ENCODE measurements at places on chromosomes 2 and 18. TPM values are rescaled to one million over a fixed set of nuclear protein-coding genes. Genes with fewer than 3 reads are reported as not detected.

DNA sequence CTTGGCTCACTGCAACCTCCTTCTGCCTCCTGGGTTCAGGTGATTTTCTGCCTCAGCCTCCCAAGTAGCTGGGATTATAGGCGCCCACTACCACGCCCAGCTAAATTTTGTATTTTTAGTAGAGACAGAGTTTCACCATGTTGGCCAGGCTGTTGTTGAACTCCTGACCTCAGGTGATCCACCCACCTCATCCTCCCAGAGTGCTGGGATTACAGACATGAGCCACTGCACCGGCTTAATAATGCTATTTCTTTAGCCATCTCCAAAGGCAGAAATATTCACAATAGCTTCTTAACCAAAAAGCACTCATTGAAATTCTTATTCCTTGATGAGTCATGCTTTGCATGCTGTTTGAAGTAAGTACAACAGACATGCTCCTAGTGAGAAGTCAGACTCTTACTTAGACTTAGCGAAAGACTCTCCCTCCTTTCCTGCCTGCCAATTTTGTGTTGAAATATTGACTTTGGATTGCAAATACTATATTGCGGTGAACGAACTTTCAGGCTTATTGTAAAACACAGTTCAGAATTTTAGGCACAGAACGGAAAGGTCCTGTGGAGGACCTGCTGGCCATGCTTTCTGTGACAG, 4.4 kb downstream of the ACTR3 start:
- H3K4me3 ChIP-seq: no peak overlapping the region
- peaks cover 81% of the 10 kb centered on the region for H3K4me1 ChIP-seq
- peak overlapping the region; percentile 64 for H3K27ac ChIP-seq
- H3K36me3 ChIP-seq: no peaks in the 10 kb centered on the region

Gene MYO5B
- 18.7 TPM for total RNA-seq

DNA sequence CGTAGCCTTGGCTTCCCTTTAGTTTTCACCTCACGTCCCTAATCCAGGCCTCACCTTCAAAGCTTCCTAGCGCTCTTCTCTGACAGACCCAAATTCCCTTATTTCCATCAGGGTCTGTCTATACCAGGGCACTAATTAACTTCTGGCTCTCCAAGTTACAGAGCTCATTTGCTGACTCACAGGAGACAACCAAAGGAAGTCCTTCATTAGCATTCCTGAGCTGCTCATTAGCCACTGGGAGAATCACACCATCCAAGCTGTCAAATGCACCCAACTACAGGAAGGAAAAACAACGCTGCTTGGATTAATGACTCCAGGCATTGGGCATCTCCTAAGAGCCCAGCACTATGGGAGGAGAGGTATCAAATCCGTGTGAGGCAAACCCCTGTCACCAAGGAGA, 109.8 kb upstream of the ALK start:
- no peaks in the 10 kb centered on the region for H3K4me1 ChIP-seq
- peaks cover 3% of the 10 kb centered on the region for H3K27me3 ChIP-seq
- H3K27ac ChIP-seq: no peak overlapping the region
- no peak overlapping the region for H3K4me3 ChIP-seq
- no peaks in the 10 kb centered on the region for H3K36me3 ChIP-seq

DNA sequence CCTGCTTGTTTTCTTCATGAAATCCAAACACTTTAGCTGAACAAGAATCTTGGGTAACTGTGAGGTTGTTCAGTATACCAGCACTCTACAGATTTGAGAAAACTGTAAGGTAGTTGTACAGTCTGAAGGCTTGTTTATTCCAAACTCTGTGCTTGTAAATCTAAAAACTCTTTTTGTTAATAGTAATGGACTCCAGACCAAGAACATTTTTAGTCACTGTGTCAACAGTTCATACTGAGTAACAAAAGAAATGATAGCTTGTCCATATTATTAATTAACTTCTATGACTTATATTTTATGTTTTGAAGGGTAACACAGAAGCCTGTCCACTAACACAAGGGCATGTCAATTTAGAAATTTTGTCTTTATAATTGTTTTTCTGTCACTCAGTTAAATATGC, 72.2 kb upstream of the KYNU start:
- no peaks in the 10 kb centered on the region for H3K36me3 ChIP-seq
- no peak overlapping the region for H3K27ac ChIP-seq
- no peaks in the 10 kb centered on the region for H3K27me3 ChIP-seq
- no peak overlapping the region for H3K4me3 ChIP-seq
- no peak for DNase-seq

DNA sequence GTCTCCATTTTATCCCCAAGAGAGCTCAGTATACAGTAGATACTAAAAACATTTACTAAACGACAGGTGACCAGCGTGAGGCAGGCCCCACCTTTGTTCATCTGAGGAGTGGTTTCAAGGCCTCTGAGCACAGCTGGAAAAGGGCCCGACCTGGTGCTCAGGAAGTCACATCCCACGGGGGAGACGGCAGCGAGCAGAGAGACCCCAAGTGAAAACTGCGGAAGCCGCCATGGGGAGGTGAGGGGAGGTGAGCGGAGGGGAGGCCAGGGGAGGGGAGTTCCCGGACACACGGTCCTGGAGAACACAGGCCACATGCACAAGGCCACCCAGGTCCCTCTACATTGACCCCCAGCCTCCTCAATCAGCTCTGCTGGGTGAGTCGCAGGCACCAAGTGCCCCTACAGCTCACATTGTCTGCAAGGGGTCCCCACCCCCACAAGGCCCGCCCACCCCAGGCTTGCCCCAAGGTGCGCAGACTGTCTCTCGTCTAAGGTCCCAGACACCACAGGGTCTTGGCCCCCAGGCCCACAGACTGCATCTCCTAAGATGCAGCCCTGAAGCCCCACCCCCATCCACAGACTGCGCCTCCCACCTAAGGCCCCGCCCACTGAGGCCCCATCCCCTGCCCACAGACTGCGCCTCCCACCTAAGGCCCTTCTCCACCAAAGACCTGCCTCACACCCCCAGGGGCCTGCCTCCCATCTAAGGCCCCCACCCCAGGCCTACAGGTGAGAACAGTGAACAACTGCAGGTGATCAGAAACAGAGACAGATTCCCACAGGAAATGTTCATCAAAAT, 19.1 kb downstream of the PARD6G start:
- no peak for DNase-seq
- no peak overlapping the region for H3K4me3 ChIP-seq
- H3K36me3 ChIP-seq: no peaks in the 10 kb centered on the region
- H3K4me1 ChIP-seq: no peaks in the 10 kb centered on the region
- no peak overlapping the region for H3K27ac ChIP-seq

Gene OSR1
- 1.3 TPM for total RNA-seq

- H3K4me1 ChIP-seq: peaks cover 14% of the 10 kb centered on the region
- H3K4me3 ChIP-seq: no peak overlapping the region
- H3K27me3 ChIP-seq: no peaks in the 10 kb centered on the region
- no peak for DNase-seq
- H3K36me3 ChIP-seq: no peaks in the 10 kb centered on the region
These were observed 198.2 kb downstream of the TGIF1 start for GRCh38 chr18:3648200-3648599.

DNA sequence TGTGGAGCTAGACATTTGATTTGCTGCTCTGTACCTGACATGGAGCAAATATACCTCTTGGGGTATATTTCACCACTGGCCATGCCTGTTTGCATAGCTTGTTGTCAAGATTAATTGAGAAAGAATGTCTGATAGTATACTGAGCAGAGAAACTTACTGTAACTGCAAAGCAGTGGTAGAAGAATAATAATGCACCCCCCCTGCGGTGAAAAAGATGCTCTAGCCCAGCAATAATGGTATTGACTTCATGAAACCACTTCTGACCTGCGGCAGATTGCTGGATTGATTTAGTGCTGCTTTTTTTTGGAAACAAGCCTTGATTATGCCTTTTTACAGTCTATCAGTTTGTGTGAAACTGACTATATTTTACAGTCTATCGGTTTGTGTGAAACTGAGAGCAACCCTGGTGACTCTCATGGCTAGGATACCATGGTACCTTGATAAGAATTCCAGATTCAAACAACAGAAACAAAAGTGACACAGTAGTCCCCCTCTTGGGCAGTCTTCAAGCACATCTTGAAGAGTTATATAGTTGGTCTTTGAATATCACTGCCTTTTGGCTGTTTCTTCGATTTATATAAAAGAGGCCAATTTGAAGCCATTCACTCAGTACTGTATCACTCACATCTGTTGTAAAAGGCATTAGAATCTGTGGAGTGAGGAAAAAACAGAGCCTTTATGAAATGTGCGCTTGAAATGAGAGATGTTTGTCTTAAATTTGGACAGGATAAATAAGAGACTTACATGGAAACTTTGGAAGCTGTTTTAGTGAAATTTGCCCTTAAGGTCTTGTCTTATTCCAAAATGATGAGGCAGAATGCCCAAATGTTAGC, 102.5 kb downstream of the FMNL2 start:
- H3K4me3 ChIP-seq: no peak overlapping the region
- H3K4me1 ChIP-seq: peaks cover 16% of the 10 kb centered on the region
- no peak for DNase-seq
- no peaks in the 10 kb centered on the region for H3K36me3 ChIP-seq

DNA sequence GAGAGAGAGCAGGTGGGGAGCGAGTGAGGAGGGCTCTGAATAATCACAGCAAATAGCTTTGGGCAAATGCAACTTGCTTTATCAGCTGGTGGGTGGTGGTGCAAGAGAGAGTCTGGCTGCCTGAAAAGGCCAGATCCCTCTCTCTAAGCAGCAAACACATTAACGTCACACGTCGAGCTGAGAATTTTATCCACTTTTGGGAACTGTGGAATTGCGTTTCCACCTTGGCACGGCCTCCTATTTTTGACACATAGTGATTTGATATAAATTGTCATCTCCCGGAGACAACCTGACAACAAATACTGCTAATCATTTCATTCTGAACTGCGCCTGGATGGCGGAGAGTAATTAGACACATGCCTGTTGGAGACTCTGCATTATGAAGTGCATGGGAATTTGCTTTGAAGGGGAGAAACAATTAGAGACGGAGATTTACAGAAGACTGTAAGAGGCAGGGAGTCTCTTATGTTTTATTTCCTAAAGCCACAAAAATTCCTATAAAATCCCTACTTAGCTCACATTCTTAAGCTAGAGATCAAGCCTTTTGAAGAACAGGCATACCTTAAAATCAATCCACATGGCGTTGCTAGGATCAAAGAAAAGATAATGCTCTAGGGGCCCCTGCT, 634.1 kb downstream of the TDRD15 start:
- DNase-seq: peak; percentile 1
- H3K27ac ChIP-seq: no peak overlapping the region
- H3K27me3 ChIP-seq: no peaks in the 10 kb centered on the region
- H3K4me3 ChIP-seq: no peak overlapping the region

Gene ZNF385B
- total RNA-seq: 1.8 TPM

- H3K27ac ChIP-seq: no peak overlapping the region
- peak; percentile 91 for DNase-seq
- H3K4me3 ChIP-seq: no peak overlapping the region
- H3K36me3 ChIP-seq: no peaks in the 10 kb centered on the region
- no peaks in the 10 kb centered on the region for H3K27me3 ChIP-seq
These were observed 42.3 kb upstream of the ATIC start for GRCh38 chr2:215269397-215270117.

DNA sequence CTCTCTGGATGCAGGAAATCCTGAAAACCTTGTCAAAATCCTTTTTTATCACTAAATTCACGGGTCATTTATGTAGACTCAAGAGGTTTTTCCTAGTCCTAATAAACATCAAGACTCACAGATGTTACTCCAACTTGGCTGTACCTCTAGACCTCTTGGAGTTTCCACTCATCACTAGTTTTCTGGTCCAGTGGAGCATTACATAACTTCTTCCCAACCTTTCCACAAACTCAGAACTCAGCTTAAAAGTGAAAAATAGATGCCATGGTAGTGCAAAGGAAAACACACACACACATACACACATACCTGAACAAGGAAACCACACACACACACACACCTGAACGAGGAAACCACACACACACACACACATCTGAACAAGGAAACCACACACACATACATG, 807.2 kb downstream of the LRP1B start:
- DNase-seq: no peak
- H3K27ac ChIP-seq: no peak overlapping the region
- H3K4me3 ChIP-seq: no peak overlapping the region
- H3K27me3 ChIP-seq: no peaks in the 10 kb centered on the region
- no peaks in the 10 kb centered on the region for H3K4me1 ChIP-seq

GRCh38 chr2:86414996-86415395, 26.2 kb upstream of the KDM3A start:
- no peaks in the 10 kb centered on the region for H3K27me3 ChIP-seq
- H3K27ac ChIP-seq: no peak overlapping the region
- H3K4me1 ChIP-seq: no peaks in the 10 kb centered on the region
- no peak overlapping the region for H3K4me3 ChIP-seq

Gene KLHL14
- total RNA-seq: 3.5 TPM

DNA sequence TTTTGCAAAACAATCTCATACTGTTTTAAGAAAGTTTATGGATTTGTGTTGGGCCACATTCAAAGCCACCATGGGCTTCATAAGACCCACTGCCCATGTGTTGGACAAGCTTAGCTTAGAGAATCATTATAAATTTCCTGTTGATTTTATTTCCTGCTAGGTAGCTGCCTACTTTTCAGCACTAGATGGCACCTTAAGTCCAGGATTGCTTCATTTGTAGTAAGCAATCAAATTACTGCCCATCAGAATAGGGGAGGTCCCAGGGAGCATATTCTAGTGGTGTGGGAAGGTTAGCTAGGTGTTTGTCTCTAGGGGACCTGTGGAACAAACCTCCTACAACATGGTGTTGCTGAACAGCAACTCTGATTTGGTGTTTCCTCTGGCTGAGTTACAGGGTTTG, 11.0 kb upstream of the DCDC2C start:
- no peaks in the 10 kb centered on the region for H3K4me1 ChIP-seq
- DNase-seq: peak; percentile 54
- no peak overlapping the region for H3K27ac ChIP-seq
- H3K4me3 ChIP-seq: no peak overlapping the region
- no peaks in the 10 kb centered on the region for H3K27me3 ChIP-seq
- H3K36me3 ChIP-seq: no peaks in the 10 kb centered on the region

Gene SH3BP4
- total RNA-seq: 45.5 TPM

- no peaks in the 10 kb centered on the region for H3K27me3 ChIP-seq
- DNase-seq: no peak
- no peaks in the 10 kb centered on the region for H3K36me3 ChIP-seq
- H3K27ac ChIP-seq: peak overlapping the region; percentile 86
- peak overlapping the region; percentile 97 for H3K4me3 ChIP-seq
These were observed 874 bp downstream of the WDR43 start for GRCh38 chr2:28895189-28895893.

Gene GRHL1
- 5.8 TPM for total RNA-seq

Gene LYG1
- total RNA-seq: 1.1 TPM

DNA sequence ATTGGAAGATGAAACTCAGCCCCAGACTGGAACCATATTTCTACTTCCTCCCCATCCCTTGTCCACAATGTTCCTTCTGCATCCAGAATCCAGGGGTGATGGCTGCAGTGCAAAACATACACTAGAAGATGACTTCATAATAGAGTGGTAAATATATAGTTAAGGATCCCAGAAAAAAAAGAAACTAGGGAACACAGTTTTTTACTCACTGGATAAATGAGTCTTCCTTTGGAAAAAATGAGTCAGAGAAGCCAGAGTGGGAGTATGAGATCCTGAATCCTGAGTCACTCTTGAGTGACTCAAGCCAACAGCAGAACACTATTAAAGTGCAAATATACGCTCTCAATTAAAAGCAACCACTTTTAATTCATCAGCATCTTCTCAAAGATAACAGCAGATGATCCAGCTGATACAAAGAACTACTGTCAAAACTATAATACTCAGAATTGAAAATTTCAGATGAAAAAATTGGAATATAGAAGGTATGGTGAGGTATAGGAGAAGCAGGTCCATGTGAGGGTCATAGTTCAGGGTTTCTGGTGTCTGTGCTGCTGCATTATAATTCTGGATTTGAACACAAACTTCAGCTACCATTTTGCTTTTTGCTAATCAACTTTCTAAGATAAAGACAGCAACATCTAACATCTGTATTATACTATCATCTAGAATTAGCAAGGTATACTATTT, 987.2 kb upstream of the CDH2 start:
- H3K27ac ChIP-seq: no peak overlapping the region
- DNase-seq: no peak
- no peaks in the 10 kb centered on the region for H3K36me3 ChIP-seq
- H3K4me1 ChIP-seq: no peaks in the 10 kb centered on the region
- H3K27me3 ChIP-seq: no peaks in the 10 kb centered on the region

Measured in stomach (tissue), 19 donors.